Colonic mucosa (tissue), 4 donors: ENCODE measurements at places on chromosomes 2 and 18. TPM values are rescaled to one million over a fixed set of nuclear protein-coding genes. Genes with fewer than 3 reads are reported as not detected.

DNA sequence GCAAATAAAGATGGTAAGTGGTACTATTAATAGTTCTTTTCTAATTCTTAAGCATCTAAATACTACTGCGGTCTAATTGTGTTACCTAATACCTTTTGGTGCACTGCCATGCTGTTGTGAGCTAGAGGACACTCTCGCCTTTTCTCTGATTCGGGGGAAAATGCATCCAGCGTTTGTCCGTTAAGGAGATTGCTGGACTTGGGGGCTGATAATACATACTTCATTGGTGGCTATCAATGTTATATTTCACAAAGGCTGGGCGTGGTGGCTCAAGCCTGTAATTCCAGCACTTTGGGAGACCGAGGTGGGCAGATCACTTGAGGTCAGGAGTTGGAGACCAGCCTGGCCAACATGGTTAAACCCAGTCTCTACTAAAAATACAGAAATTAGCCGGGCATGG is 141.7 kb upstream of the TWIST2 start:
- no peak for DNase-seq
- H3K27ac ChIP-seq: no peak overlapping the region
- H3K4me3 ChIP-seq: no peak overlapping the region
- no peaks in the 10 kb centered on the region for H3K36me3 ChIP-seq
- no peaks in the 10 kb centered on the region for H3K4me1 ChIP-seq

GRCh38 chr2:145765874-145766273 is 1246.0 kb upstream of the ZEB2 start:
- H3K4me1 ChIP-seq: no peaks in the 10 kb centered on the region
- no peak overlapping the region for H3K27ac ChIP-seq
- no peaks in the 10 kb centered on the region for H3K36me3 ChIP-seq
- DNase-seq: no peak
- H3K4me3 ChIP-seq: no peak overlapping the region
- H3K27me3 ChIP-seq: no peaks in the 10 kb centered on the region

DNA sequence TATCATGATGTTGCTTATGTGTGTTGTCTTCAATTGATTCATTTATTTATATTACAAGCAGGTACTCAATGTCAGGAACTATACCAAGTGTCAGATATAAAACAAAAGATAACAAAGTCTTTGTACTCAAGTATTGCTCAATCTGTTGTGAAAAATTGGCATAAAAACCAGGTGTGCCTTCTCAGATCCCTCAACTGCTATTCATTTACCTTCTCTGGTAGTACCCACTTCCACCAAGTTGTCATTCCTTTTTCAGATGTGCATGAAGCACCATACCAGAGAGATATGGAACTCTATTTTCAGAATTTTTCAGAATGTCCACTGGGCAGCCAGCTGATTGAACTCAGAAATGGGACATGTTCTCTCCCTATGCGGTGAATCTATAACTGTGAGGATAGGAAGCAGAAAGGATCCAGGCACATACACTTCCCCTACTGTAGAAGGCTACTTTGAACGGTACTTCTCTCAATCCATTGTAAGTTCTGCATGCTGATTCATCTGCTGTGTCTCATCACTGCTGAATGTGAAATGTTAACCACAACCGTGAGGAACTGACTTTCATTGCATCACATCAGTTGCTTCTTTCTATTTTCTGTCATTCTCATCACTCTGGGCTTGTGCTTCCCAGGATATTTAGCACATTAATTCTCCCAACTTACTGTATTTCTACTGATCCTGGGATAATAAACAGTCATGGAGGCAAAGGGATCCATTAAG is 1621.3 kb downstream of the SUCLG1 start:
- no peaks in the 10 kb centered on the region for H3K36me3 ChIP-seq
- no peaks in the 10 kb centered on the region for H3K4me1 ChIP-seq
- H3K27ac ChIP-seq: no peak overlapping the region
- no peaks in the 10 kb centered on the region for H3K27me3 ChIP-seq

GBX2 gene
- total RNA-seq: not detected

DNAJC5G gene
- not detected for total RNA-seq

ERFE gene
- not detected for total RNA-seq
